DMS 273 treated with DMSO at 0.1 percent for 48 hours (cell line): ENCODE measurements at places on chromosomes 4 and X.

DNA sequence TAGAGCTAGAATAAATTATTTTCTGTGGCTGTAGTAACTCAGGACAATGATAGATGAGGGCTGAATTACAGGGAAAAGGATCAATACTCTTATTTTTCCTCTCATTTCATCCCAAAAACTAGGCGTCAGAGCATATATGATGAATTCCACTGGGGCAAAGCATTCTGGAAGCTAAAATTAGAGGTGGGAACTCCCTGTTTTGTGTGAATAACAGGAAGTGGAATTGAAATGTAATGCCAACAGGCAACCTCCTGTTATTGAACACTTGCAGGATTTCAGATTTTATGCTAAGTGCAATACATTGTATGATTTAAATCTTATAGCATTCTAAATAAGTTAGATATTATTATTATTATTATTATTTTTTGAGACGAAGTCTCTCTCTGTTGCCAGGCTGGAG lies 20.9 kb downstream of the HSD17B11 start:
- DNase-seq = no peak

GRCh38 chrX:108468486-108468885 lies 28.8 kb downstream of the COL4A5 start:
- DNase-seq = no peak

DNA sequence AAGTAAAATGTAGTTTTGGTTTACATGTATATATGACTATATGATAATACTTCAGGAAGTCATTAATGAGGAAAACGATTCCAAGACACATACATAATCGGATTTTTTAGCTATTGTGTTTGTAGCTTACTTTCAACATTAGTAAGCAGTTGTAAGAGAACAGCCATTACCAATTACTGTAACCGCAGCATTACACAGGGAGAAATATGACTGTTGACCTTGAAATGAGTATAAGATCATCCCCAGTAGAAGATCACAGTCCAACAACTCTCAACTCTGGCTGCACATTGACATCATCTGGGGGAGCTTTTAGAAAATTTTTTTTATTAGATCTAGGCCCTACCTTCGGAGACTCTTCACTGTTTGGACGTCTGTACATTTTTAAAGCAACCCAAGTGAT lies 762.0 kb upstream of the MAGEB2 start:
- DNase-seq = no peak

- no peak for DNase-seq
Measured at GRCh38 chr4:120704538-120704937, 218.0 kb downstream of the PRDM5 start.

DNA sequence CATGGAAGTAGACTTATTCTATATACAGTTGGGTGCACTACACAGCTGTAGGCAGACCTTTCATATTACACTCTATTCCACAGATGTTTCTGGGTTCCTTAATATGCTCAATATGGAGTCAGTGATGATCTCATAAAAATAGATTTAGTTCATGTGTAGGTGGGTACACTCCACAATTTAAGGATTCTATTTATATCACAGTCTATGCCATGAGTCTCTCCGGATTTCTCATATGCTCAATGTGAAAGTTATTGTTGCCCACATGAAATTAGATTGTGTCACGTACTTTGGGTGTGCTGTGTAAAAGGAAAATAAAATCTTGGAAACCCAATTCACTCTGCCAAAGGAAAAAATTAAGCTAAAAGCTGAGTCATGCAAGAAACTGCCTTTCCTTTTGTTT lies 32.5 kb upstream of the TASL start:
- DNase-seq = no peak

DNA sequence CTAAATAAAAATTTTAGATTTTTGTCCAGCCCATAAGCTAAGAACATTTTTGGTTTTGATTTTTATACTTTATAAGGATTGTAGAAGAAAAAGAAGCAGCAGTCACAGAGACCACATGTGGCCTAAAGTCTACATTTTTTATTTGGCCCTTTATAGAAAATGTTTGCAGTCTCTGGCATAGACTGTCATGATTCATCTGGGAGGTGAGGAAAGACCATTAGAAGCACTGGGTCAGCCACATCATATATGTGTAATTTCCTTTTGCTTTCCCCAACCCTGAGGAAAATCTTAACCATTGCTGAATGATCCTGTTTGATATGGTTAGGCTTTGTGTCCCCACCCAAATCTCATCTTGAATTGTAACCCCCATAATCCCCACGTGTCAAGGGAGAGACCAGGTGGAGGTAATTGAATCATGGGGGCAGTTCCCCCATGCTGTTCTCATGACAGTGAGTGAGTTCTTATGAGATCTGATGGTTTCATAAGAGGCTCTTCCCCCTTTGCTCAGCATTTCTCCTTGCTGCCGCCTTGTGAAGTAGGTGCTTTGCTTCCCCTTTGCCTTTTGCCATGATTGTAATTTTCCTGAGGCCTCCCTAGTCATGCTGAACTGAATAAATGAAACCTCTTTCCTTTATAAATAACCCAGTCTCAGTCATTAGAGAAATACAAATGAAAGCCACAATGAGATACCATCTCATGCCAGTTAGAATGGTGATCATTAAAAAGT lies 12.1 kb upstream of the COPS4 start:
- no peak for DNase-seq

DNA sequence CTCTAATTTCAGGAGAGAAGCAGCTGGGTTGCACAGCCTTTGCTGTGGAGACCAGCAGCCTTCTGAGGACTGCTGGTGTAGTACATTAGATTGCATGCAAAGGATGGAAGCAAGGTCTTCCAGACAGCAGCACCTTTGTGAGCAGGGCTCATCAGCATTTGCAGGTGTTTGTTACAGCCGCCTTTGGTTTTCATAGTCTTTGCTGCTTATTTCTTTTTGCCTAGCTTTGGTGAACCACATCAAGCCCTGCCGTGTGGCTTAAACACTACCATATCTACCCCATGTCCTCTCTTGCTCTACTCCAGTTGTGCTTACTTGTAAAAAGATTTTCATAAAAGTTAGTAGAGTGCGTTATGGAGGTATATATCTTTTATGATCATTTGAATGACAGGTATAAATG lies 57.5 kb downstream of the MTM1 start:
- DNase-seq = no peak
